Liver (tissue), 10 donors: ENCODE measurements at places on chromosomes 2 and 18. TPM values are rescaled to one million over a fixed set of nuclear protein-coding genes. Genes with fewer than 3 reads are reported as not detected.

Gene TOGARAM2
- 0.42 TPM for total RNA-seq

Gene RAD51AP2
- 0.14 TPM for total RNA-seq

Gene HRH4
- total RNA-seq = 0.17 TPM

Gene RASGRP3
- 9.9 TPM for total RNA-seq

Gene KCNK3
- total RNA-seq = not detected

Gene TMX3
- 16.8 TPM for total RNA-seq

Gene IL1RN
- 3.9 TPM for total RNA-seq

Gene CCL20
- 5.9 TPM for total RNA-seq

Gene RETSAT
- total RNA-seq = 101 TPM

Gene WIPF1
- total RNA-seq = 7.7 TPM

Gene SLC19A3
- 12.9 TPM for total RNA-seq

Gene BCL11A
- total RNA-seq = 0.50 TPM

Gene FBXO15
- 0.47 TPM for total RNA-seq

Gene ALK
- under 0.01 TPM for total RNA-seq

Gene CYP26B1
- total RNA-seq = 0.47 TPM

Gene KCNF1
- total RNA-seq = 0.09 TPM

Gene ZNF512
- total RNA-seq = 13.0 TPM

Gene CHRND
- not detected for total RNA-seq

Gene RPL37A
- total RNA-seq = 494 TPM

Gene CYS1
- 4.1 TPM for total RNA-seq

Gene AMER3
- total RNA-seq = not detected

Gene B3GNT7
- 1.7 TPM for total RNA-seq

Gene EHD3
- 20.2 TPM for total RNA-seq

Gene PJVK
- 0.70 TPM for total RNA-seq

Gene STK39
- total RNA-seq = 1.8 TPM

Gene LYG1
- total RNA-seq = 0.59 TPM

Gene NEU2
- not detected for total RNA-seq

Gene DNER
- not detected for total RNA-seq

Gene CSRNP3
- 2.2 TPM for total RNA-seq

Gene SERPINB12
- total RNA-seq = not detected

Gene RNF125
- 3.3 TPM for total RNA-seq

Gene XDH
- 7.3 TPM for total RNA-seq

Gene ANKRD30B
- not detected for total RNA-seq

Gene IL36B
- total RNA-seq = not detected

Gene CTAGE1
- total RNA-seq = not detected

Gene SERPINB11
- total RNA-seq = not detected

Gene UPP2
- total RNA-seq = 1.2 TPM

Gene AQP12B
- not detected for total RNA-seq

Gene CABYR
- 0.19 TPM for total RNA-seq

Gene MORN2
- 2.8 TPM for total RNA-seq

Gene PHOSPHO2
- 2.5 TPM for total RNA-seq

Gene ZNF142
- total RNA-seq = 7.4 TPM

Gene ALPP
- not detected for total RNA-seq

Gene GKN2
- total RNA-seq = 9.1 TPM

Gene CELF4
- 0.28 TPM for total RNA-seq

Gene OTX1
- total RNA-seq = 0.59 TPM

Gene NEB
- 6.4 TPM for total RNA-seq

Gene PLA2R1
- 2.3 TPM for total RNA-seq
